ENCODE measurements at places on chromosomes 5 and 9. TPM values are rescaled to one million over a fixed set of nuclear protein-coding genes. Genes with fewer than 3 reads are reported as not detected.
A peak's percentile ranks its signal among the peaks of the same experiment; 100 is the strongest.

ZNF883 gene
- 7.8 TPM for total RNA-seq

PPIP5K2 gene
- 50.3 TPM for total RNA-seq

SH3TC2 gene
- 57.8 TPM for total RNA-seq

MARCHF3 gene
- total RNA-seq = 4.0 TPM

PCDHGB3 gene
- 0.72 TPM for total RNA-seq

GLRA1 gene
- not detected for total RNA-seq

IRGM gene
- total RNA-seq = not detected

ZNF618 gene
- 18.0 TPM for total RNA-seq

OLFML2A gene
- 6.2 TPM for total RNA-seq

TXNDC8 gene
- total RNA-seq = not detected

ZNF879 gene
- 3.8 TPM for total RNA-seq

SNCB gene
- not detected for total RNA-seq

BTF3 gene
- 365 TPM for total RNA-seq

EMB gene
- total RNA-seq = 72.9 TPM

CTSV gene
- 41.3 TPM for total RNA-seq

GRCh38 chr5:178424810-178425177, 165.4 kb downstream of the COL23A1 start:
- no peak for DNase-seq

GRCh38 chr5:168961681-168962080, 339.3 kb downstream of the SLIT3 start:
- no peak for DNase-seq

DNA sequence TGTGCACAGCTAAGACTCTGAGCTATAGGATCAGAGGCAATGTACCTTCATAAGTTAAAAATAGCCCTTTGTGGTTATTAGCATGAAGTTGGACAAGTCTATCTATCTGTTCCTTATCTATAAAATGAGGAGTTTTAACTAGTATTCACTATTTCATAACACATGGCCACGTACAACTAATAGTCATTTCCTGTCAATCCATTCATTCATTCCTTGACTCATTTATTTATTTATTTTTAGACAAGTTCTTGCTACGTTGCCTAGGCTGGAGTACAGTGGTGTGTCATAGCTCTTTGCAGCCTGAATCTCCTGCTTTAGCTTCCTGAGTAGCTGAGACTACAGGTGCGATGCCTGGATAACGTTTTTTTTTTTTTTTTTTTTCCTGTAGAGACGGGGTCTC, 92.1 kb downstream of the NR3C1 start:
- DNase-seq = peak; percentile 94

DNA sequence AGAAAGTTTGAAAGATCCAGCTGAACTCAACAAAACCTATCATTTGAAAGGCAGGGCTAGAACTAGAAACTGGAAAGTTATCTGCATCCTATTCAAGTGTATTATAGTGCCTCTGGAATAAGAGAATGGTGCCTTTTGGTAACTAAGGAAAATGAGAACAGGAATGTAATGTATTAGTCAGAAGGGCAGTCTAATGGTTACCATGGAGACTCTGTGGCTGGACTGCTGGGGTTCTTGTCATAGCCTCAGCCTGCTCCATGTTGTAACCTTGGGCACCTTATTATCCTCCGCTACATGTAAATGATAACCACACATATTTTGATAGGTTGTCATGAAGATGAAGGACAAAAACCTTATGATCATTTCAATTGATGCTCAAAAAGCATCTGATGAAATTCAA, 24.6 kb upstream of the IFNB1 start:
- no peak for DNase-seq

DNA sequence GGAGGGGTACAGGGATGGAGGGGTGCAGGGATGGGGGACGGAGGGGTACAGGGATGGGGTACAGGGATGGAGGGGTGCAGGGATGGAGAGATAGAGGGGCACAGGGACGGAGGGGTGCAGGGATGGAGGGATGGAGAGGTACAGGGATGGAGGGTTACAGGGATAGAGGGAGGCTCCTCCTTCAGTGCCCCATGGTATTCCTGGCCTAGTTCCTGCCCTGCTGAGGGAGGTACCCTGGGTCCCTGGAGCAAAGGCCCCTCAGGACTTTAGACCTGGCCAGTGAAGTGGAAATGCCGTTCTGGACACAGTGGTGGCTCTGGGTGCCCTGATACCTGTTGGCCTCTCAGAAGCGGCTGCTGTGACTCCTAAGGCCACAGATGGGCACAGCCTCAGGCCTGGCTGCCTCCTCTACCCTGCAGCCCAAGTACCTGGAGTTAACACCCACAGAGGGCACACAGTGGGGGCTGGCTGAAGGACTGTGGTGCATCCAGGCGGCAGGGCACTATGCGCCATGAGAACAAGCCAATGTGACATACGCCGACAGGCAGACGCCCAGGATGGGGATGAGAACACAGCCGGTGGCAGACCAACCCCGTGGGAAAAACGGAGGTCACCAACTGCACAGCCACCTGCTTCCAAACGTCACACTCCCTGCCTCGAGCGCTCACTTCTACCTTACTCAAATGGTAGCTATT, 8.4 kb downstream of the PTGES2 start:
- DNase-seq = no peak

GRCh38 chr9:93674580-93675335, 98.4 kb downstream of the PHF2 start:
- DNase-seq = no peak

GRCh38 chr5:149810856-149811255, 80.7 kb downstream of the PPARGC1B start:
- no peak for DNase-seq

DNA sequence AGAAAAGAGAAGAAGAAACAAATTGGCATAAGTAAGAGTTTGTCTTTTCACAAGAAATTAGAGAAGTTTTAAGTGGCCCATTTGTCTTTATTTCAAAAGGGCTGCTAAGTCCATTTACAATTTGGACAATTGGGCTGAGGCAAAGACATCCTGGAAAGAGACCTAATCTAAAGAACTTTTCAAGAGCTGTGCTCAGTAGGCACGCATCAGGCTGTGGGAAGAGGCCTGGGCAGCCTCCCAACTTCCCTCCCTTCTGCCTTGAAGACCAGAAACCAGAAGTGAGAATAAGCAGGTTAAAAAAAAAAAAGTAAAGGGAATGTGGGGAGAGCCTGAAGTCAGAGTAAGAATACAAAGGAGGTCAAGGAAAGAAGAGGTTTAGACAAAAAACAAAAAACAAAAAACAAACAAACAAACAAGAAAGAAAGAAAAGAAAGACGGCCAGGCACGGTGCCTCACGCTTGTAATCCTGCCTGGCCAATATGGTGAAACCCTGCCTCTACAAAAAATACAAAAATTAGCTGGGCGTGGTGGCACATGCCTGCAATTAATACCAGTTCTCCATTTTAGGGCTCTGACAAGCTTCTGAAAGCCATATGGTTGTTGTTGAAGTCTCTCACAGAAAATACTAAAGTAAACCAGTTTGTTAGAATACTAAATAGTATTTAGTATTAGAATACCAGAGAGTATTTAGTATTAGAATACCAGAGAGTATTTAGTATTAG, 48.0 kb upstream of the CEP78 start:
- no peak for DNase-seq

GRCh38 chr9:132575005-132575609, 7.3 kb upstream of the BARHL1 start:
- DNase-seq = peak; percentile 57

DNA sequence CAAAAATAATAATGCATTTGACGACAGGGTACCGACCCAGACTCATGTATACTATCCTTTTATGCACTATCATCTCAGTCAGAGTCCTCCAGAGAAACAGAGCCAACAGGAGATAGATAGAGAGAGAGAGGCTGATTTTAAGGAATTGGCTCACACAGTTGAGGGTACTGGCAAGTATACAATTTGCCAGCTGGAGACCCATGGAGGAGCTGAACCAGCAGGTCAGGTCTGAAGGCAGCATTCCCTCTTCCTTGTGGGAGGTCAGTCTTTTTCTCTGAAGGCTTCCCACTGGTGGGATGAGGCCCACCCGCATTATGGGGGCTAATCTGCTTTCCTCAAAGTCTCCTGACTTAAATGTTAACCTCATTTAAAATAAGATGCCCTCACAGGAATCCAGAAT, 17.3 kb upstream of the MED10 start:
- DNase-seq = no peak

DNA sequence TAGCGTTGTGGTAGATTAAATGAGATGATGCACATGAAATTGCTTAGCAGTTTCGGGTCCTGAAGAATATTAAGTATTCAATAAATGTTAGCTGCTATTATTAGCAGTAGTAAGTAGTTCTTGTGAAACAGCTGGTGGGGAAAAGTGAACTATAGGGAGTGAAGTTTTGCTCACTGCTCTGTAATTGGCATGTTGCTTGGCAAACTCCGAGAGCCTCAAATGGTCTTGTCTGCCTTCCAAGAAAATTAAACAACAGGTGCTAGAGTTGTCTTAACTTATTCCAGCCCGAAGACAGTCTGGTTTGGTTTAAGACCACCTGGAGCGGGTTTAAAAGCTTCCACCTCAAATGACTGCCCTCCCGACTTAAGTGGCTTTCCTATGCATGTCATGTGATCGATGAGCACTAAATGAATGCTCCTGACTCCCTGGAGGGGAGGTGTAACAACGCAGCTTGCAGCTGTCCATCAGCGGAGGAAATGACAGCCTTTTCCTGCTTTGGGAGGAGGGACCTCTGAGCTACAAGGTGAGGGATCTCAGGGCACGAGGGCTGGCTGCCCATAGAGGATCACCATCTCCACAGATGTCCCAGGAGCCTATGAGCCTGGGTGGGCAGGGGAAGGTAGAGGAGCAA, 202.9 kb upstream of the PANK3 start:
- DNase-seq = no peak

GRCh38 chr9:131366761-131367401, 27.0 kb upstream of the PRRC2B start:
- peak; percentile 41 for DNase-seq

DNA sequence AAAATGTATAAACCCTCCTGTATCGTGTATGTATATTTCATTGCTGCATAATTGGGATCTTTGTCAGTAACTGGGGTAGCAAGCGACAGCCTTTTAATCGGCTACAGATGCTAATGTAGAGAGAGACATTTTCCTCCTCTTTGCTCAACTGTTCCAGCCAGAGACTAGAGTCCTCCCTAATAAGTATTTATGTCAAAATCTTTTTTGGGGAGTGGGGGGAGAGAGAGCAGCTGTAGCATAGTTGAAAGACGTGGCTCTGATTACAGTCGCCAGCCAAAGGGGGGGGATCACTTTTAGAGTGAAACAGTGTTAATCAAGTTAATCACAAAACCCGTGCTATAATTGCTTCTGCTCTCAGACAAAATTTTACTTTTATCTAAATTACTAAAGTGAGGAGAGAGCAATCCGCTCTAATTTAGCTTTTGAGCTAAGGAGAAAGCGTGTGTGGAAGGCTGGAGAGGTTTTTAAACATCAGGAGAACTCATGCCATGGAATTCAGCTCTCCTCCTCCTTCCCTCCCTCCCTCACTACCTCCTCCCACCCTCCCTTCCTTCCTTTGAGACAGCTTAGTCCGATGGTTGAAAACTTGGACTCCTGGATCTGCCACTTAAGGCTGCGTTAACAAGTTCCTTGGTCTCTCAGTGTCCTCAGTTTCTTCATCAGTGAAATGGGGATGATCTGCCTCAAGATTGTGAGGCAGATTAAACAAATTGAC, 87.3 kb upstream of the ZNF618 start:
- no peak for DNase-seq

DNA sequence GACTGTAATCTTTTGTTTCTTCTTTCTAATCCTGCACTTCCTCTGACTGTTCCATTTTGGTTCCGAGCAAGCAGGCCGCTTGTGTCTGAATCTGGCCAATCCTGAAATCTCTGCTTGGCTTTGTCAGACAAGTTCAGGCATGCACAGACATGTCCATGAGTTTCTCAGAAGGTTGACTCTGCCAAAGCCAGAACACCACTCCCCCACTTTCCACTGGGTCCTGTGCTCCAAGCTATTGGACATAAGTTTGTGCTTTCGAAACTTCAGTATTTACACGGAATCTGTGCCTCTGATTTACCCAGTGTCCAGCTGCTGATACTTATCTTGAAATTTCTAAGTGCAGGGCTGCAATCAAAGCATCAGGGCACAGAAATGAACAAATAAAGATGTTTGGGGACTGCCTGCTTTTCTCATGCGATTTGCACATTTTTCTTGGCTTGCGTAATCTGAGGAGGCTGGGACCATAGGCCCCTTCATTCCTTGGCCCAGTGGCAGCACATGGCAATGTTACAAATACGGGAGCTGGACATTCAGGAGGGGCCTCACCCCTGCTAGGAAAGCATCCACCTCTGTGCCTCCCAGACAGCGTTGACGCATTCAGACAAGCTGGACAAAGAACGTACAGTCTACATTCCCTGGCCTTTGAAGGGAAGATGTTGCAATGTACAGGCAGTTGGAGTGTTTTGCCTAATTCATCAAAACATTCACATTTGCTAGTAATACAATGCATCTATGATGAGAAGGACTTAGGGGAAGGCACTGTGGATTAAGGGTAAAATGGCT, 209.2 kb upstream of the PAPPA start:
- DNase-seq = peak; percentile 98

DNA sequence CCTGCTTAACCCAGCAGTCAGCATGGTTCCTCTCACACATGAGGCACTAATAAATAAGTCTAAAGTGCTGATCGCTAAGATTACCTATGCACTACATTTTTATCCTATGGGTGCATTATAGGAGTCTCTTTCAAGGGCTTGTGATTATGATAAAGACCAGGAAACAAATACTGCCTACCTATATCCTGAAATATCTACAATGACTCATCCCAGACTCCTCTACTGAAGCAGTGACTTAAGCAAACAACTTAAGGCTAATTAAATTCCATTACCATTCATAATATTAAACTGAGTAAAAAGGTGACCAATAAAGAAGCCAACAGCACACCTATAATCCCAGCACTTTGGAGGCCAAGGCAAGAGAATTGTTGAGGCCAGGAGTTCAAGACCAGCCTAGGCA, 338.4 kb downstream of the DNAH5 start:
- DNase-seq = peak; percentile 78

GRCh38 chr5:177601577-177602457, 1.9 kb downstream of the B4GALT7 start:
- no peak for DNase-seq

GRCh38 chr5:56350011-56350596, 117.0 kb upstream of the ANKRD55 start:
- DNase-seq = no peak

- DNase-seq = no peak
Measured at GRCh38 chr9:93320591-93321219, 130.8 kb upstream of the FAM120A start.

DNA sequence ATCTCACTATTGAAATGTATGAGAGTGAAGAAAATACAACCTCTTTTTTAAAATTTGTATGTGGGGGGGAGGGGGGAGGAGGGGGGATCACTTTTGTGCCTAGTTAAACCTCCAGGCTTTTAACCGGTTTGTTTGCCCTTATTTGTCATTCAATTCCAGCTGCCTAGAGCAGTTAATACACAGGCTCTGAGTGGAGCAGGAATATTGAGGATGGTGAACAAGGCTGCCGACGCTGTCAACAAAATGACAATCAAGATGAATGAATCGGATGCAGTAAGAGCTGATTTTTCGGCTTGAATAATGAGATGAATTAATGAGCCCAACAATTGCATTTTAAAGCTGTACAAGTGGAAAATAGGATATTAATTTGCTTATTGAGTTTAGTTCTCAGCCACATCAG, 28.7 kb upstream of the SNX24 start:
- DNase-seq = no peak

Data from mammary epithelial cell (primary cell).